Renal cortex interstitium (tissue), 15 donors: ENCODE measurements at places on chromosomes 11 and 22.
A peak's percentile ranks its signal among the peaks of the same experiment; 100 is the strongest.

GRCh38 chr11:68189082-68189481 is 24.0 kb downstream of the KMT5B start:
- no peak for DNase-seq

- no peak for DNase-seq
These were observed 25.1 kb upstream of the TPH1 start for GRCh38 chr11:18071098-18071705.

- DNase-seq, result no peak
These were observed 369.6 kb downstream of the FAT3 start for GRCh38 chr11:92594251-92594650.

- peak; percentile 50 for DNase-seq
These were observed 355.7 kb downstream of the MN1 start for GRCh38 chr22:27445881-27446280.

- no peak for DNase-seq
These were observed 71.0 kb downstream of the PTPRJ start for GRCh38 chr11:48051217-48051830.

- no peak for DNase-seq
These were observed 4786.8 kb upstream of the OR11H1 start for GRCh38 chr22:10741210-10741609.

DNA sequence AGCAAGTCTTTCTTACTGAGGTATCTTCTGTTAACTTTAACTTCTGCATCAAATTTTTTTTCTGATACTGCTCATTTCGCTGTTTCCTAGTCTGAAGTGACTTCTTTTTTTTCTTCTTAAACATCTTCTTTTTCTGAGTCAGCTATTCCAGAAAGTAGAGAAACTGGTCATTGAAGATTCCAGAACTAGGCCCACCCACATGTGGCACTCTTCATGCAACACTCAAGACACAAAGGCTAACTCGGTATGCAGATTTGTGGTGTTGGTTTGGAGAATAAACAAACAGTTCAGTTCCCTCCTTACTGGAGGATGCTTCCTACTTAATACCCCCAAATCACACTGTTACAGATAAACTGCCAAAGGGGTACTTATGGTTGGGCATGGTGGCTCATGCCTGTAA is 25.2 kb upstream of the MTCH2 start:
- no peak for DNase-seq

- DNase-seq, result no peak
These were observed 1.1 kb downstream of the TLCD5 start for GRCh38 chr11:120326228-120326627.

DNA sequence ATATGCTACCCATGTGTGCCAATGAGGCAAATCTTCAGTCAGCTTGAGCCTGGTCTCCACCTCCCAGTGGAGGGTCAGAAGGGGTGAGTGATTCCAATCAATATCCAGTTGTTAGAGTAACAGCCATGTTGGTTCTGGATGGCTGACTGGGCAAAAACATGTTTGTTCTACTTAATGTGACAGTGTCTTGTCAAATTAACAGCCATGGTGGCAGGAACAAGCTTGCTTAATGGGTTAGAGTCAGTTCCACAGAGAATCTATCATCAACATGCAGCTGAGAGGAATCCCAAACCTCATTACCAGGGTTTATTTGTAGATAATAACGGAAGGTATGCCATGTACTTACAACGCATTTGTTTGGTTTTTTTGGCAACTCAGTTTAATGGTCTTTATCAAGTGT is 133.2 kb downstream of the SLC17A6 start:
- no peak for DNase-seq

- no peak for DNase-seq
These were observed 10.9 kb downstream of the NCF4 start for GRCh38 chr22:36871669-36872081.

DNA sequence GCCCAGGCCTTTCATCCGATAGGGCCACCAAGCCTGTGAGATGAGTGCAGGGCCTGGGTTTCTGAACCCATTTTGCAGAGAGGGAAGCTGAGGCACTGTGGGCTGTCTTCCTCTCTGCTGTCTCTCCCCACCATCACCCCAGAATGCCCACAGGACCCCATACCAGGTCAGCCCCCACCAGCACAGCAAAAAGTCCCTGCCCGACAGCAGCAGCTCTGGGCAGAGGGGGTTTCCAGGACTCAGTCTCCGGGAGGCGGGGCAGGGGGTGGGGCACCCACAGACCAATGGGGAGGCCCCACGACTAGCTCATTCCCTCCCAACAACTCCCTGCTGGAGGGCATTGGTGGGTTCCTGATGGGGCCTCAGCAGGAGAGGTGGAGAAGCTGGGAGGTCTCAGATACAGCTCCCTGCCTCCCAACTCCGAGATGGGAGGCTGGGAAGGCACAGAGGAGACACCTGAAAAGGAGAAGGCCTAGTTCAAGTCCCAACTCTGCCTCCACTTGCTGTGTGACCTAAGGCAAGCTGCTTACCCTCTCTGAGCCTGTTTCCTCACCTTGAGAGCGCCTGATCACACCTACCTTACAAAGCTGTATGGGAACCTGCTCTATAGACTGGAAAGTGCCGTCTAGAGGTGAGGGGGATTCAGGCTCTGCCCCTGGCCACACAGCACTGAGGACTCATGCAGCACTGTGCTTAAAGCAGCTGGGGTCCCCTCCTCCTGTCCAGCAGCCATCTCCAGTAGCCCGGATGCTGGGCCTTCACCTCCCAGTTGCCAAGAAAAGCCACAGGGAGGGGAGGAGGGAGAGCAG is 3.5 kb downstream of the CBX7 start:
- DNase-seq, result no peak

- peak; percentile 29 for DNase-seq
These were observed 682.6 kb downstream of the KCNA4 start for GRCh38 chr11:29333993-29334775.

DNA sequence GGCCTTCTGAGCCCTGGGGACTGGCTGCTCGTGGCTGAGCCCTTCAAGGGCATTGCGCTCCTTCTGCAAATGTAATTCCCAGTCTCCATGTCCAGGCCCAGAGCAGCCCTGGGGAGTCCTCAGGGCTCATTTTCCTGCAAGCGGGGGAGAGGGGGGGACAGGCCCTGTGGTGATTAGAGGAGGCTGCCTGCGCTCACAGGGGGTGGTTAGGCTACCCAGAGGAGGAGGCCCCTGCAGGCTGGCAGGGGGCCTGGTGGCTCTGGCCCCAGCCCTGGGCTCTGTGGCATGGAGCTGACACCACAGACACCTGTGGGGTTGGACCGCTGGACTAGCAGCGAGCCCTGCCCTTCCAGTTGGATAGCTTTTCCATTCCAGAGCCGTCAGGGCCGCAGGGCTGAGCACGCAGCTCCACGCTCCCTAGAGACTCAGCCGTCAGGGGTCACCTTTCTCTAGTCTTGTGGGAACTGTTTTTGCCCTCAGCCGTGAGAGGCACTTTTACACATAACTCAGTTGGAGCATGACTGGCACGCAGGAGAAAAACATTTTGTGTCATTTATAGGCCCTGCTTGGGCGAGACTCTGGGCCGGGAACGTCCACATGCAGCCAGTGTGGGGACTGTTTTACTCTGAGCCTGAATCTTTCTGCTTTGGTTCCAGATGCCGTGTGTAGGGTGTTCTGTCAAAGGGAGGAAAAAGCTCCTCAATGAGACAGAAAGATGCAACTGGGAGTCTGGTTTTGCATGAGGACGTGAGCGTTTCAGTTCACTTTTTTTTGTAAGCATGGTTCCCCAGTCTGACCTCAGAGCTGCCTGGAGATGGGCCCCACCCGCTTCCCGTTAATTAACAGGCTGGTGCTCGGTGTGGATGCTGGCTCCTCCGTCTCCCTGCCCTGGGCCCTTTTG is 58.1 kb downstream of the LRP5 start:
- DNase-seq, result no peak

- DNase-seq, result no peak
These were observed 147.1 kb downstream of the C11orf91 start for GRCh38 chr11:33553486-33553885.

- DNase-seq, result no peak
These were observed 42.8 kb downstream of the ETS1 start for GRCh38 chr11:128544471-128545051.

GRCh38 chr22:39433476-39434242 is 23.2 kb upstream of the MGAT3 start:
- DNase-seq, result no peak

DNA sequence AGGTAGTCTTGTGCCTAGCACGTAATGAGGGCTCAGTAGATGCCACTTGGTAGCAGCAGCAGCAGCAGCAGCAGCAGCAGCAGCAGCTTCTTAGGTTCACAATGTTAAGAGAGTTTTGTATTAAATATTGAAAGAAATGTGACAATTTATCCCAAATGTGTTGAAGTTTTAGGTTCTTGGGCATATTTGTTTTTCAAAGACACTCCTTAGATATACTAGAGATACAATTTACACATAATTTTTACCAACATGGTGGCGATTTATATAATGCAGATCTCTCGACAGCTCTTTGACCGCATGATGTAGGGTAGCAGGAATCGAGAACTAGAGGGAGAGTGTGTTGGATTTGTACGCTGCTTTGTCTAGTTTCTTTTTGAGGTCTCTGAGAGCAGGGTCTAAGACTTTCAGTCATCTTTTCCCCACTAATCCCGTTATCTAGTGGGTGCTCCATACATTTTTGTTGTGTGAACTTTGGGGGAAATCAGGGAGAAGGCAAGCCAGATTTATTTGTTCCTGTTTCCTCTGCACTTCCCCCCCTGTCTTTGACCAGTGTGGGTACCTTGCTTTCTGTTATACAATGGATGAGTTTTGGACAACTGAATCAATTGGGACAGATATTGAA is 1.4 kb downstream of the FDX1 start:
- no peak for DNase-seq

GRCh38 chr11:68977781-68978625 is 2.8 kb downstream of the MRGPRD start:
- DNase-seq, result no peak

GRCh38 chr11:128520206-128520887 is 67.0 kb downstream of the ETS1 start:
- no peak for DNase-seq

GRCh38 chr11:58142761-58143160 is 17.4 kb upstream of the OR9I1 start:
- no peak for DNase-seq

- no peak for DNase-seq
These were observed 1.4 kb downstream of the KDELR3 start for GRCh38 chr22:38469306-38469781.

GRCh38 chr11:31783252-31783651 is 27.9 kb downstream of the PAX6 start:
- no peak for DNase-seq

DNA sequence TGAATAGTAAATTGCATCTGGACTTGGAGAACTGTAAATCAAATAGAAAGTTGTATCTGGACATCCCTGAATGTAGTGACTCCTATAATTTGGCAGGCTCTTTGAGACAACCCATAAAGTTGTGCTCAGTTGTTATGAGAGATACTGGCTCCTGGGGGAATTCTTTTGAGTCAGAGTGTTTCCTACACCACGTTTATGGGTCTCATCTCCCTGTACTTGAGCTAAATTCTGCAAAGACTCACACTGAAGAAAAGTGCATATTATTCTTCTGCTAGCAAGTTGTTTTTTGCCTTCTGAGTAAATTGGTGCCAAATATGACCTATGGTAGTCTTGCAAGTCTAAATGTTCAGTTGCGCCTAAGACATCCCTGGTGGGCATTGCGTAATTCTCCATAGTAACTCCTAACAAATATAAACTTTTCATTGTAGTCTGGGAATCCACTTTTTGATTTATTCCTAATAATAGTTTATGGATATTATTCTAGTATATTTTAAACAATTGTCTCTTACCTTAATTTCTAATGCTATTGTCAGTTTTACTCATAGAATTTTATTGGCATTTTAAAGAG is 5.0 kb downstream of the ZNF215 start:
- DNase-seq, result no peak

GRCh38 chr11:86183694-86184093 is 60.9 kb upstream of the EED start:
- DNase-seq, result no peak

DNA sequence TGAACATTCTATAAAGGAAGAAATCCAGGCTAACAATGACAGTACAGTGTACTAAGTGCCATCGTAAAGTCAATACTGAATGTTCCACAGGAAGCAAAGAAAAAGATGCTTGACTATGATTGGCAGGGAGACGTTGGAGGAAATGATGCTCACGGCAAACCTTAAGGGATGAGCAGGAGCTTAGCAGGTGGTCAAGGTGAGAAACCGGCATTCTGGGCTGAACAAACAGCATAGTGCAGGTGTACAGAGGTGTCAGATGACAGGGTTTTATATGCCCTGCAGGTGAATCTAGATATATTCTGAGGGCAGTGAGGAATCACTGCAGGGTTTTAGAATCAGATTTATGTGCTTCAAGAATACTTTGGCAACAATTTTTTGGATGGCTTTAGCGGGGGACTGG is 85.3 kb upstream of the HEPHL1 start:
- no peak for DNase-seq

GRCh38 chr22:17241576-17242330 is 22.5 kb upstream of the ADA2 start:
- no peak for DNase-seq

DNA sequence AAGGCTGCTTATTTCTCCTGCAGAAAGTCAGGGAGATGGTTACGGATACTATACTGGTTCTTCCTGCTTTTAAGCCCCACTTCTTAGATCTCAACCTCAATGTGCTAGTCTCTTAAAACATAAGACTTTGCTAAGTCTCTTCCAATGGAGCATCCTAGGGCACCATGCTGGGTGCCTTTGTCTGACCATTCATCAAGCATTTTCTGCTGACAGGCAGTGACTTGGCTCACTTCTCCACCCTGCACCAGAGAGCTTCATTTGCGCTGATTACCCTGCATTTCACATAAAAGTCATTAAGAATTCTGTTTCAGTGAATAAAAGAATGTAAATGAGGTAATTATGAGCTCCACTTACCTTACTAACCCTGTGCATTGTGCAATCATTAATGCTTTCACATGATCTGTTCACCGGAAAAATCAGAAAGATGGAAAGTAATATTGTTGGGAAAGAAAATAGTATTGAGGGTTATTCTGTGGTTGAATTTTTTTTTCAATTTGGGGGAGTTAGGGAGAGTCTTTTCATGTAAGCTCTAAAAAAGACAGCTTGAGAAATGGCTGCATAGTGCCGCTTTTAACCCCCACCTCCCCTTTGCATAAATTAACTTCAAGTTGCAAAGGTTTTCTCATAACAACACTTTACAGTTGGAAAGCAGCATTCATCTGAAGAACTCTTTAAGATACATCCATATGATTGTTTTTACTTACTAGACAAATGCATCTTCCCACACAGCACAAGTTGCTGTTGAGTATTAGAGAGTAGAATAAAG is 677.3 kb upstream of the KIRREL3 start:
- no peak for DNase-seq

DNA sequence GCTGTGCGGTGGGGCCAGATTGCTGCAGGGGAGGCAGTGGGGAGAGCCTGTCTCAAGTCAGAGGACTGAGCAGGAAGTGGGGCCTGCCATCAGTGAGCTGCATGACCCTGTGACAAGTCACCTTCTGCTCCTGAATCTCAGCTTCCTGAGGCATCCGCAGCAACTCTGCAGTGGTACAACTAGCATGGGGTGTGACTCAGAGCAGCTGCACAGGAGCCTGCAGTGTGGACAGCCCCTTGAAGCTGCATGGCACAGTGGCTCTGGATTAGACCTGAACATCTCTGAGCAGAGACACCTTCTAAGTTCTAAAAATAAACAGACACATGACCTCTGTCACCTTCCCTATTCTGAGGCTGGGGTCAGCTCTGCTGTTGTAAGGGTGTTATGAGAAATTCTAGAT is 18.0 kb downstream of the FAM227A start:
- DNase-seq, result no peak
